ENCODE measurements at places on chromosomes 2 and 18.
A peak's percentile ranks its signal among the peaks of the same experiment; 100 is the strongest.

GRCh38 chr2:234048049-234048448 lies 2.5 kb upstream of the SPP2 start:
- no peak for DNase-seq

DNA sequence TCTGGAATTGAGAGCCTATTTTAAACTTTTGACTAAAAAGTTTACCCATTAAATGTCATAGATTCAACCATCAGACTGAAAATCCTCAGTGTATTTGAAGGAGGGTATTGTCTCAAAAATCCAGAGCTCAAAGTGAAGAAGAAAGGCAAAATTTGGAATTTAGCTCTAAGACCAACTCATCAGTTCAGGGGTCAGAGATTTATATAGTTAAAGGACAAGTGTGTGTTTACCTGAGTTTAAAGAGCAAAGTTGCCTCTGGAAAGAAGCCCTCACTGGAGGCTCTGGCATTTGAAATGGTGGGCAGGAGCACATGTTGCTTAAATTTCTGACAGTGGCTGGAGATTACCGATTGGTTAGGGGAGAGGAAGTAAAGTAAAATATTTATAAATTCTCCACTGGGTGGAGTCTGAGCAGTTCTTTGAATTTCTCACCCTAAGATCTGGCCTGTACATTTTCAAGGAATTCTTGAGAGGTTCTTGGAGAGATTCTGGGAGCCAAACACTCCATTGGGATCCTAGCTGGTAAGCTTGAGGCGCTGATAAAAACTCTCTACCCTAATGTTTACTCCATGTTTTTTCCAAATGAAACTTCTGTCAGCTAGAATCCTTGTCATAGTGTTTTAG lies at the start of gene KYNU:
TSS of gene KYNU (plus strand) at position 449 of the 623 bp plus-strand sequence. CDS start 7,704 bp downstream, outside the sequence.
- DNase-seq: no peak

DNA sequence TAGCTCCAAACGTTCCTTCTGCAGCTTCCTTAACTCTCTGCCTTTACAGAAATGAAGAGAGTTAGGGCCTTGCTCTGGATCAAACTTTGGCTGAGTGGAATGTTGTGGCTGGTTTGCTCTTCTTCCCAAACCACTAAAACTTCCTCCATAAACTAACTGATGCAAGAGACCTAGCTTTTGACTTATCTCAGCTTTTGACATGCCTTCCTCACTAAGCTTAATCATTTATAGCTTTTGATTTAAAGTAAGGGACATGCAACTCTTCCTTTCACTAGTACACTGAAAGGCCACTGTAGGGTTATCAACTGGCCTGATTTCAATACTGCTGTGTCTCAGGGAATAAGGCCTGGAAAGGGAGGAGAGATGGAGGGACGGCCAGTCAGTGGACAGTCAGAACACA lies 8.3 kb downstream of the PXDN start:
- DNase-seq: no peak

DNA sequence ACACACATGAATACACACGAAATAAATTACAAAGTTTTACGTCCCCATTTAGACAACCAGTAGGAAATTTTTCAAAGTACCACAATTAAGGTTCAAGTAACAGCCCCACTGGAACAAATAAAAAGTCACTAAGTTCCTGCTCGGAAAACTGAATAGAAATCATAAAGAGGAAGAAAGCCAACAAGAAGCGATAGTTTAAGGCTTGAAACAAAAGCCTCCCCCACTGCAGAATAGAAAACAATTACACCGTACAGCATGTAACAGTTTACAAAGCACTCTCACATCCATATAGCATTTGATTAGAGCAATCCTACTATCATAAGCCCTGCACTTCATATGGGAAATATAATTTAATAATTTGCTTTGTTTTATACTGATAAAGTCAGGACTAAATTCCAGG lies 15.5 kb downstream of the KLF7 start:
- no peak for DNase-seq

DNA sequence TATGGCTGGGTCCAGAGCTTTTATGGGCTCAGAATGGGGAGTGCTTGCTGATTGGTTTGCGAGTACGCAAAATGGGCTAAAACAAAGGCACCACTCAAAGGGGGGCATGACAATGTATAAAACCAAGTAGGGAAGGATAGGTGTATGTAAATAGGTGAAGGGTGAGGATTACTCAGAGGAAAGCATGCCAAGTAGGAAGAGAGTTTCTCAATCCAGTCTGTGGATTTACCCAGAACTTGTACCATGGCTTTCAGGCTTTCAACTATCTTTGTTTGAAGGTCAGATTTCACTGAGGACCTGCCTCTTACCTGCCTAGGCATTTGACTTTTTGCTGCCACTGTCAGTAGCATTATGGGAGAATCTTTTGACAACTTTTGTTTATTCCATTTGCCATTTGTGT lies 92.3 kb downstream of the RAB3GAP1 start:
- no peak for DNase-seq

- DNase-seq: no peak
Measured at GRCh38 chr2:132681766-132682165, 11.8 kb upstream of the LYPD1 start.

DNA sequence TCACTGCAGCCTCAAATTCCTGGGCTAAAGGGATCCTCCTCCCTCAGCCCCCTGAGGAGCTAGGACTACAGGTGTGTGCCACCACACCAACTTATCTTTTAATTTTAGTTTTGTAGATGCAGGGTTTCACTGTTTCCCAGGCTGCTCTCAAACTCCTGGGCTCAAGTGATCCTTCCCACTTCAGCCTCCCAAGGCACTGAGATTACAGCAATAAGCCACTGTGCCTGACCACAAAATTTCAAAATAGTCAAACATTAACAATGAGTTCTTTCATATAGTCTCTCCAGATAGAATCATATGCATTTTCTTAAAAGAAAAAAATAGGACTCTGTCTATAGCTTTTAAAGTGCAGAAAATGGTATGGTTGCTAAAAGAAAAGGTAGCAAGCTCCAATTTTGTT lies 24.9 kb upstream of the PID1 start:
- no peak for DNase-seq

- DNase-seq: no peak
Measured at GRCh38 chr18:4888251-4889040, 308.6 kb downstream of the AKAIN1 start.

- DNase-seq: no peak
Measured at GRCh38 chr2:232889876-232890401, 19.9 kb downstream of the SNORC start.

- DNase-seq: no peak
Measured at GRCh38 chr2:64640153-64641044, 13.3 kb downstream of the SERTAD2 start.

- DNase-seq: no peak
Measured at GRCh38 chr18:24613896-24614640, 153.6 kb downstream of the HRH4 start.

DNA sequence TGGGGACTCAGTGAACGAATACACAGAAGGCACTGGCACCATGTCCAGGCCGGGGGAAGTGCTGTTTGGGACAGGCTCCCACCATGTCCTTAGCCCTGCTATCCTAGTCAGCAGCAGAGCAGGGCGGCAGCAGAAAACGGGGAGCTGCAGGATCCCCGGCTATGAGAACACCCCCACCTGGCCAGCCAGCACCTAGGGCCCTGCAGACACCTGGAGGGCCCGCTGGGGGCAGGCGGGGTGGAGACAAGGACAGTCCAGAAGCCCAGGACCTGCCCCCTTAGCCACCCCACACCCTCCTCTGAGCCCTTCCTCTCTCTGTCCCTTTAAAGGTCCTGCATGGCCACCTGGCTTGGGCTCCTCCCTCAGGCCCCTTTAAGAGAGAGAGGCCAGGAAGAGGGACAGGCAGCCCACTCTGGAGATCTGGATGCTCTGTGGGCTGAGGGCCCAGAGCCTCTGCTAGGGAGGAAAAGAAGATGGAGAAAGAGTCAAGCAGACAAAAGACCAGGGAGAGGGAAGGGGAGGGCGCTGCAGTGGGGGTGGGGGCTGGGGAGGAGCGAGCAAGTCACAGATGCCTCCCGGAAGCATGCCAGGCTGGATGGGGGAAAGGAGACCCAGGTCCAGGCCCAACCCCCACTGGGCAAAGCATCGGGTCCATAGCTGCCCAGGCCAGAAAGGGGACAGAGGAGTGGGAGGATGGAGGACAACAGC lies 48.6 kb downstream of the BIN1 start:
- no peak for DNase-seq

GRCh38 chr18:32889615-32890593 lies 117.1 kb upstream of the KLHL14 start:
- DNase-seq: no peak

- no peak for DNase-seq
Measured at GRCh38 chr2:80348953-80349352, 44.4 kb upstream of the LRRTM1 start.

- DNase-seq: no peak
Measured at GRCh38 chr2:137826373-137827372, 137.6 kb upstream of the HNMT start.

DNA sequence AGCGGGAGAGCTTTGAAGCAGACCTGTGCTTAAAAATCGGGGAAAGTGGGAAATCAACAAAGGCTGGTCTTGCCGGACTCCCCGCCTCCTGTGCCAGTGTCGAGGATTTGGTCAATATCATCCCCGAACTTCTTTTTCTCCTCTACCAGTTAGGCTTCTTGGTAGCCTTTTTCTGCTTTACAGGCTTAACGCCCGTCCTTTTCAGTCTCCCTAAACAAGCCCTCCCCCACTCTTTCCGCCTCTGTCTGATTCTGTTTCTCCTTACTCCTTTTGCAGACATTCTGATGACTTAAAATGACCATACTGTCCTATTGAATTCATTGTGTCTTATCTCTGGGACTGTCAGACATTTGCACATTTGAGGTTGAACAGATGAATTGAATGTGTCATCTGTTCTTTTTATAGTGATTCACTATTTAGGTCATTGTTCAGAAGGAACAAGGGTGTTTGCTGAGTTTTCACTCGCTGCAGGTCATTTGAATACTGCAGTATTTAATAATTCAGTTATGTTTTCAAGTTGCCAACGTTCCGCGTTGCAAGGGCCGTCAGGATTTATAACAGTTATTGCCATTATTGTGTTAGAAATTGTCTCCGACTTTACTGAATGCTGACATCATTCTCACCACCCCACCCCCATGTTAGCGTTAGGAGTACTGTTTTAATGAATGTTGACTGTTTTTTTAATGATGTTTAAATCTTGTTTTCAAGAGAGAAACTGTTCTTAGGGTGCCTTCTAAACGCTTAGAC lies 1.1 kb downstream of the ITGAV start:
- peak; percentile 23 for DNase-seq

- DNase-seq: no peak
Measured at GRCh38 chr2:81675641-81676040, 1371.1 kb upstream of the LRRTM1 start.
